ENCODE measurements at places on chromosomes 3 and 15. TPM values are rescaled to one million over a fixed set of nuclear protein-coding genes. Genes with fewer than 3 reads are reported as not detected.

Gene SLC9A9
- total RNA-seq: 0.88 TPM

- H3K36me3 ChIP-seq: peaks cover 3% of the 10 kb centered on the region
- no peak overlapping the region for H3K27ac ChIP-seq
- peak overlapping the region; percentile 79 for H3K4me3 ChIP-seq
These were observed 933 bp downstream of the DZIP1L start for GRCh38 chr3:138114431-138114918.

DNA sequence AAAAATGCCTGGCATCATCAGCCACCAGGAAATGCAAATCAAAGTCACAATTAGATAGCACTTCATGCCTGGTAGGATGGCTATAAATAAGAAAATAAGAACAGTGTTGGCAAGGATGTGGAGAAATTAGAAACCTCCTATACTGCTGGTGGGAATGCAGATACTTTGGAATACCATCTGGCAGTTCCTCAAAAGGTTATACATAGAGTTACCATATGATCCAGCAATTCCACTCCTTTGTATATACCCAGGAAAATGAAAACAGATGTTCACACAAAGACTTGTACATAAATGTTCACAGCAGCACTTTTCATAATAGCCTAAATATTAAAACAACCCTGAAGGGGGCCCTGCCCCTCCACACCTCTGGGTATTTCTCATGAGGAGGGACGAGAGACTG, 13.7 kb downstream of the ACSBG1 start:
- peaks cover 5% of the 10 kb centered on the region for H3K27me3 ChIP-seq
- H3K4me3 ChIP-seq: no peak overlapping the region
- no peak overlapping the region for H3K27ac ChIP-seq
- no peak for DNase-seq
- no peaks in the 10 kb centered on the region for H3K36me3 ChIP-seq

DNA sequence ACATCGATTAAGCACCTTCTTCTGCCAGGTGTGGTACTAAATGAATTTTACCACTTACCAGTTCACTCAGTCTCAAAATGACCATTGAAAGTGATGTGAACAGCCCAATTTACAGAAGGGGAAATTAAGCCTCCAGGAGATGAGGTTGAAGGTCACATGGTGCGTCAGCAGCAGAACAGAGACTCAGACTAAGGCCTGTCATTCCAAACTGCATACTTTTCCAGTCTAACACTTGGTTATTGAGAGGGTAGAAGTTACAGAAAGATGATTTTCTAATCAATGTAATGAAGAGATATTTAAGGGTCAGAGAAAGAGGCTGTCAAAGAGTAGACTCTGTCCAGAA, 68.4 kb downstream of the TTC23 start:
- peaks cover 8% of the 10 kb centered on the region for H3K27me3 ChIP-seq
- H3K36me3 ChIP-seq: no peaks in the 10 kb centered on the region
- no peak overlapping the region for H3K27ac ChIP-seq
- H3K4me1 ChIP-seq: no peaks in the 10 kb centered on the region

Gene DAZL
- total RNA-seq: 0.10 TPM

DNA sequence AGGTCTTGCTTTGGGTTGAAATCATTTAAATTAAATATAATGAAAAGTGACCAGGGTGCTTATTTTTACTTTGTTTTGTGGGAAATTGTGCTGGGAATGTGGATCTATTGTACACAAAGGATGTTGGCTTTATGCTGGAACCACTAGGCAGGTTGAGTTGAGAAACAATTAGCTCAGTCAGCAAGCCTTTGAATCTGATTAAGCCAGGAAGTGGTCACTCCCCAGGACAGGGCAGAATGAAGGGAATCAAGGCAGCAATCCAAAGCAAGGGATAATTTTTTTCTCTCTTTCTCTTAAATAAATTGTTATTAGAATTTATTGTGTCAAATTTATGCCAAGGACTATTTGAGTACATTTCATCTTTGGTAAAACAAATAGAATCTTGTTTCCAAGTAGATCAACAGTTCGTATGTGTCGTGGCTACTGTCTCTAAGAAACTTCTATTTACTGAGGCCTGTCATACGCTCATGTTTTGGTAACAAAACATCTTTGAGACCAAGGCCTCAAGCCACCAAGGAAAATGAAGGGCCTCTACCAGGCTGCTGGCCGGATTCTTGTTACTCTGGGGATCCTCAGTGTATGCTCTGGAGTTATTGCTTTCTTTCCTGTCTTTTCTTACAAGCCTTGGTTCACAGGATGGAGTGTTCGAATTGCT, at the start of gene TMEM212:
TSS of gene TMEM212 (plus strand) at position 486 of the 655 bp plus-strand sequence. CDS start at position 521, 35 bp downstream.
- H3K4me1 ChIP-seq: peaks cover 20% of the 10 kb centered on the region
- DNase-seq: no peak
- peaks cover 22% of the 10 kb centered on the region for H3K27me3 ChIP-seq
- H3K36me3 ChIP-seq: peaks cover 2% of the 10 kb centered on the region
- H3K4me3 ChIP-seq: no peak within 1 kb of the TSS

Gene SPESP1
- 1.2 TPM for total RNA-seq

GRCh38 chr3:194548346-194549321, 61.8 kb upstream of the ATP13A3 start:
- no peaks in the 10 kb centered on the region for H3K36me3 ChIP-seq
- no peaks in the 10 kb centered on the region for H3K4me1 ChIP-seq
- no peaks in the 10 kb centered on the region for H3K27me3 ChIP-seq
- H3K4me3 ChIP-seq: no peak overlapping the region
